ENCODE measurements at places on chromosomes 7 and 10. TPM values are rescaled to one million over a fixed set of nuclear protein-coding genes. Genes with fewer than 3 reads are reported as not detected.

CHCHD2 gene
- total RNA-seq: 391 TPM

NEBL gene
- under 0.01 TPM for total RNA-seq

PRPS1L1 gene
- total RNA-seq: not detected

GRID2IP gene
- total RNA-seq: not detected

PLAC9 gene
- total RNA-seq: 2.6 TPM

STK32C gene
- 8.0 TPM for total RNA-seq

TMEM196 gene
- not detected for total RNA-seq

KIAA1217 gene
- total RNA-seq: 7.1 TPM

PPP1R17 gene
- not detected for total RNA-seq

EPO gene
- total RNA-seq: not detected

UCMA gene
- total RNA-seq: not detected

TUBB8 gene
- not detected for total RNA-seq

SDK1 gene
- total RNA-seq: 0.46 TPM

ALDH18A1 gene
- 249 TPM for total RNA-seq

PALD1 gene
- total RNA-seq: 0.14 TPM

FASTK gene
- total RNA-seq: 62.7 TPM

HECTD2 gene
- total RNA-seq: 9.1 TPM

AKR1B15 gene
- total RNA-seq: not detected

CYP2C9 gene
- not detected for total RNA-seq

SLC39A12 gene
- not detected for total RNA-seq

ALOX5 gene
- total RNA-seq: not detected

CCDC172 gene
- total RNA-seq: not detected

MDH2 gene
- 28.5 TPM for total RNA-seq

FOXP2 gene
- 1.2 TPM for total RNA-seq

PTPN20 gene
- total RNA-seq: 0.59 TPM

TAS2R3 gene
- total RNA-seq: 1.2 TPM

COBL gene
- not detected for total RNA-seq

ZNF727 gene
- not detected for total RNA-seq

SPDYE8 gene
- not detected for total RNA-seq

PILRA gene
- total RNA-seq: 0.89 TPM

SUN3 gene
- not detected for total RNA-seq

SYCE1 gene
- total RNA-seq: not detected

PMS2 gene
- 20.8 TPM for total RNA-seq

HNRNPA2B1 gene
- total RNA-seq: 105 TPM

PHKG1 gene
- 0.46 TPM for total RNA-seq

MMD2 gene
- not detected for total RNA-seq

HOXA3 gene
- 6.8 TPM for total RNA-seq

CTAGE6 gene
- 1.3 TPM for total RNA-seq

BTBD16 gene
- total RNA-seq: not detected

GIMAP1 gene
- not detected for total RNA-seq

SPAM1 gene
- total RNA-seq: not detected

IRF5 gene
- total RNA-seq: 0.14 TPM

PRSS1 gene
- not detected for total RNA-seq

HABP2 gene
- total RNA-seq: not detected

OPALIN gene
- not detected for total RNA-seq

OSBPL3 gene
- 32.1 TPM for total RNA-seq

Measured in smooth muscle cell of the umbilical artery (primary cell).